ENCODE measurements at places on chromosomes 5 and 9.
A peak's percentile ranks its signal among the peaks of the same experiment; 100 is the strongest.

GRCh38 chr5:39892708-39893107, 467.9 kb upstream of the DAB2 start:
- DNase-seq: no peak

GRCh38 chr9:127763918-127764384, 14.5 kb downstream of the SH2D3C start:
- no peak for DNase-seq

DNA sequence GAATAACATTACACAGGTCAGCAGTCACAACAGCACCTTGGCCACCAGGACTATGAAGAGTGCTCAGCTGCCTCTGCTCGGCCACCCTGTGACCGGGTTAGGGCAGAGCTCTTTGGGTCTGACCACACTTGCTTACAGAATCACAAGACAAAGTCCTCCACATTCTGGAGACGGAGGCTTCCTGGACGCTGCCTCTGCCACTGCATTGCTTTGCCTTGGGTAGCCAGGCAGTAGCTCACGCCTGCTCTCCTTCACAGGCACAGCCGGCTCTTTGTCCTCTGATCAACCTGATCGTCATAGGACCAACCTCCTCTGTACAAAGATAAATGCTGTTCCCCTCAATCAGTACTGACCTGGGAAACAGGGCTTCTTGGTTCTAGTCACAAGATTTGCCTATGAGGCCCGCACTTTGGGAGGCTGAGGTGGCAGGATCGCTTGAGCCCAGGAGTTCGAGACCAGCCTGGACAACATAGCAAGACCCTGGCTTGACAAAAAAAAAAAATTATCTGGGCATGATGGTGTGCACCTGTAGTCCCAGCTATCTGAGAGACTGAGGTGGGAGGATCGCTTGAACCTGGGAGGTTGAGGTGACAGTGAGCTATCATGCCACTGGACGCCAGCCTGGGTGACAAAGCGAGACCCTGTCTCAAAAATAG, 128.4 kb upstream of the IER5L start:
- DNase-seq: no peak

DNA sequence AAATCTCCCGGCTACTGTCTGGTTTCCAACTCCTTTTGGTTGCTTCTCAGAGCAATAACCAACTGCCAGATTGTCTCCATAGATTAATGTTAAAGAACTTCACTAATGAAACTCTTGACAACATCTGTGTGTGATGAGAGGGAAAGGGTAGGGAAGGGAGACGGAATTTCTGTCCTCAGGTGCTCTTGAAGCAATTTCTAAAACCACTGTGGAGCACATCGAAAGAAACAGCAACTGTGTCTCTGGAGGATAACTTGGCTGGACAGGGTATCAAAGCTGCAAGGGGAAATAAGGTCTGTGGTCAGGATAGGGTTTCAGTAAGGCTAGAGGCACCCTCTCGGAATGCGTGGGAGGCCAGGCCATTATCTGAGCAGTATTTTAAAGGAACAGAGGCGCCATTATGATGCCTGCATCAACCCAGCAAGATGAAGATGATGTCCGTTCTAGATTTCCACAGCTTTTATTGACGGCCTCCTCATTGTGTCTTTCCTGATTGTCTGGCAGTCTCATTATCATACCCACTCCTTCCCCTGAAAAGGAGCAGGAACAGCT, 76.6 kb downstream of the RORB start:
- DNase-seq: no peak

- no peak for DNase-seq
Observed at GRCh38 chr5:56580864-56581263, 234.5 kb upstream of the MAP3K1 start.

- peak; percentile 28 for DNase-seq
Observed at GRCh38 chr5:116068028-116068632, 16.7 kb upstream of the COMMD10 start.
